ENCODE measurements at places on chromosomes 3 and 15. TPM values are rescaled to one million over a fixed set of nuclear protein-coding genes. Genes with fewer than 3 reads are reported as not detected.

CPNE9 gene
- not detected for total RNA-seq

GMPS gene
- 29.2 TPM for total RNA-seq

DUOX1 gene
- total RNA-seq, result 98.7 TPM

TIPIN gene
- 7.9 TPM for total RNA-seq

- DNase-seq, result no peak
These were observed 145.1 kb downstream of the LPP start for GRCh38 chr3:188299068-188299467.

DNA sequence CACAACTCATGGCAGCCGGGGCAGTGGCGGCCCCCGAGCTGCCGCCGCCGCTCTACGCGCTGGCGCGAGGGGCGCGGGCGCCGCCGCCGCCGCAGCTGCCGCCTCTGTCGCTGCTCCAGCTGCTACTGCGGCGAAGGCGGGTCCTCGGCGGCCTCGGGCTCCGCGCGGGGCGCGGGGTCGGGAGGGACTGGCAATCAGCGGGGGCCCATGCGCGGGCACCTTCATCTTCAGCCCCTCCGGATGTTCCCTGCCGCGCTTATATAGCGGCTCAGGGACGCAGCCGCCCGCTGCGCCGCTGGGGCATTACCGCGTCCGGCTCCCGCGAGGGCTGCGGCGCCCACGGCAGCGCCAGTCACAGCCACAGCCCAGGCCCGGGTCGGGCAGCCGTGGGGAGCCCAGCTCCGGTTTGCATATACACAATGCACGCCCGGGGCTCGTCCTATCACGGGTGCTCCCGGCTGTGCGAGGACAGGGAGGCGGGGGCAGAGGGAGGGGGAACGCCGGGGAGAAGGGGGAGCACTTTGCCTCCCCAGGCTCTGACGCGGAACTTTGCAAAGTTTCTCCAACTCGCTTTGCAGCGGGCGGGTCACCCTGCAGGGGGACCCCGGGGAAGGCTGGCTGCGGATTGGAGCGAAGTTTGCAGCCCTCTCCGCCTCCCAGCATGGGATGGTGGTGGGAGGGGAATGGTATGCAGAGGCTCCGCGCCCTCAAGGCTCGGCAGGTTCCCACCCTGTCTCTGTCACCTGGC lies at the start of gene VGLL3:
TSS of gene VGLL3 (minus strand) at position 416 of the 748 bp plus-strand sequence. CDS start at position 10, 406 bp downstream.
- no peak for DNase-seq

DNA sequence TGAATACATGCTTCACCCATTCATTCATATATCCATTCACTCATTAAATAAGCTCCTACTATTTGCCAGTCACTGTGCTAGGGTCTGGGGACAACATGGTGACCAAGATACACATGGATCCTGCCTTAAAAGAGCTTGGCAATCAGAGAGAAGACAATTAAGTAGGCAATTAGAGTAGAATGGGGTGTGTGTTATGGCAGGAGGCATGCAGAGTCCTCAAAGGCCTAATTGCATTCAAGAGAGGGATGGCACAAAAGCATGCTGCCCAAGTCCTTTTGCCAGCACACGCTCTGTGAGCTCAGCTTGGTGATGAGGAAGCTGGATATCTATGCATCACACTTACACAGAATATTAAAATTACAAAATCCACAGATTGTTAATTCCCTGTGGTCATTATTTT lies 2.8 kb upstream of the PRICKLE2 start:
- no peak for DNase-seq

DNA sequence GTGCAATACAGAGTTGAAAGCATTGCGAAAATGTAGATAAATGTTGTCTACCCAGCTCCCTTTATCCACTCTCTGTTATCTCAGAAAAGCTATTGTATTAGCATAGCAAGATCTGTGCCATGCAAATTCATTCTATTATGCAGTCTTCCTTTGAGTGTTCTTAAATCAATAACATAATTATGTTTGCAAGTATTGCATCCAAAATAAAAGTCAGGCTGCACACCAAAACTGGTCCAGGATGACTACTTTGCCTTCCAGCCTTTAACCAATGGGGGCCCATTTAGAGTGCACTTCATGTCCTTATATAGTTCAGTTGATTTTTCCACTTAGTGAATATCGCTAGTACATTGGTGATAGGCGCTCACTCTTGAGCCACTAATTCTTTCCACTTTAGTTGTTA lies 107.4 kb upstream of the MLF1 start:
- no peak for DNase-seq

DNA sequence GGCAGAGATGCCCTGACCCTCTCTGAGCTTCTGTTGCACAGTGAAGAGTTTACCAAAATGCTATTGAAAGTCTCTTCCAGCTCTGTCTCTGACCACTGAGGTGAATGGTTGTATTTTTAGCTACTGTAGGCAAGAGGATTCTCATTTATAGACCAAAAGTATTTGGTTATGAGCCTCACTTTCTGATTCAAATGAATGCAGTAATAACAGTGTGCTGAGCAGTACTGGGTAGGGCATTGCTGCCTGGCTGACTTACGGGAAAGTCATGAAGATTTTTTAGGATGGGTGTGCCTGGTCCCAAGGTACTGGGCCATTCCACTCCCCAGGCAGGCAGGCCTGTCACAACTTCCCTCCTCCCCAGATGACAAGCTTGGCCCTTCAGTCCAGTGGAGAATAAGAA lies 15.5 kb downstream of the PLA1A start:
- DNase-seq, result no peak

DNA sequence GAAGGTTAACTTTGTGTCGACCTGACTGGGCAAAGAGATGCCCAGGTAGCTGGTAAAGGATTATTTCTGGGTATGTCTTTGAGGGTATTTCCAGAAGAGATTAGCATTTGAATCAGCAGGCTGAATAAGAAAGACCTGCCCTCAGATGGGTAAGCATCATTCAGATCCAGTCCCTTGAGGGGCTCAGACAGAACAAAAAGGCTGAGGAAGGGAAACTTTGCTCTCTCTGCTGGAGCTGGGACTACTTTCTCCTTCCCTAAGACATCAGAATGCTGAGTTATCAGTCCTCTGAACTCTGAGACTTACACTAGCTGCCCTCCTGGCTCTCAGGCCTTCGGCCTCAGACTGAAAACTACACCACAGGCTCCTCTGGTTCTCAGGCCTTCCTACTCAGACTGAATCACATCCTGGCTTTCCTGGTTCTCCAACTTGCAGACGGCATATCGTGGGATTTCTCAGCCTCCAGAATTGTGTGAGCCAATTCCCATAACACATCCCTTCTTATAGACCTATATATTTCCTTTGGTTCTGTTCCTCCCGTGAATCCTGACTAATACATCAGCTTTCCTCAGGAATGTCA lies 982.9 kb downstream of the TUSC7 start:
- no peak for DNase-seq

DNA sequence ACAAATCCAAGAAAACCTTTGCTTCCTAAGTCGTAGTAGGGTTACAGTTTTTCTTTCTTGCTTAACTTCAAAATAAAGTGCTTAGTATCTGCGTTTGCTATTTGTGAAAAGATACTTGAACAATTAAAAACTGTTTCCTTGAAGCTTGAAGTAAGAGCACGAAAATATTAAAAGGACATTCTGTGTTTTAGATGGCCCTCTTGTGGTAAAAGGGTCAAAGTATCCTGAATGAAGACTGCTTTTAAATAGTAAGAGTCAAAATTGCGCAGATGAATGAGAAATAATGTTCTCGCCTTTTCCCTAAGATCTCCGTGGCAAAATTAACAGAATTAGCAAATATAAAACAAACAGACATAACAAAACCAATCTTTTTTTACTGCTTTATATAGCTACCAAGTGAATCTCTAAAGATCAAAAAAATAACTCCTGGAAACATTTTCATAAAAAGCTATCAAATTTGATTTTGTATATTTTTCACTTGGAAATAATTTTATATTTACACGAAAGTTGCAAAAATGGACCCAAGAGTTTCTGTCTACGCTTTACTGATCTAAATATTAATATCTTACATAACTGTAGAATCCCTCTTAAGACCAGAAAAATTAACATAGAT lies 175.4 kb downstream of the MBNL1 start:
- DNase-seq, result no peak

DNA sequence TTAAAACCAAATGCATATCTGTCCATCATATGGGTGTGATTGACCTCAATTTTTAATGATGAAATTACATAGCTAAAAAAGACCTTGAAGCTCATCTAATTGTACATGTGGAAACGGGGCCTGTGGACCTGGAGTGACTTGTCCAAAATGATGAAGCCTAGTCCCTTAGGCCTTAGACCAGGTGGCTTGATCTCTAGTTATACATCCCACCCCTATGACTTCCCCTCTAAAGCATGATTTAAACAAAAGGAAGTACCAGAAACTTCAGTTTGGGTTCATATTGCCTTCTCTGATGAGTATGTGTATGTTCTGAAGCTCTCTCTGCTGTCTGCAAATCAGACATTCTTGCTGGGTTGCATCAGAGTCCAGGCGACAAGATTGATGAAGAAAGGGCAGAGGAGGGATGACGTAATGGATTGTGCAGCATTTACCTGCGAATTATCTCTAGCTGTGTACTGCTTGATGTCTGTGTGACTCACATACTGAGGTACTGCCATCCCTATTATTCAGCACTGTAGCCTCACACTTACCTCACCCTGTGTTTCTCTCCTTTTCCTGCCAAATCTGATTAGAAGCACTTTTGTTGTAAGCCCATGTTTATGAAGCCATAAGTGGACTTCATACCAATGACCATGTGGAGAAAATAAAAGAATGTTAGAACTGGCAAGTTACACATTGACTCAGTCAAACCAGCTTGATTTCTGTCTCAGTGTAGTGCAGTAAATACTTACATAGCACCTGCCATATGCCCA lies 111.5 kb downstream of the FILIP1L start:
- no peak for DNase-seq

Data from vagina (tissue), 2 donors.